Osteoblast (primary cell): ENCODE measurements at places on chromosomes 5 and 9. TPM values are rescaled to one million over a fixed set of nuclear protein-coding genes. Genes with fewer than 3 reads are reported as not detected.
A peak's percentile ranks its signal among the peaks of the same experiment; 100 is the strongest.

RFESD gene
- total RNA-seq, result 2.7 and 4.3 TPM in 2 replicates

TMOD1 gene
- total RNA-seq, result not detected in 2 replicates

ARID3C gene
- under 0.01 TPM in 1 of 2 replicates, not detected in the other for total RNA-seq

- H3K36me3 ChIP-seq, result no peaks in the 10 kb centered on the region
- DNase-seq, result no peak
- no peak overlapping the region for H3K4me3 ChIP-seq
Measured at GRCh38 chr9:4465910-4466309, 24.4 kb upstream of the SLC1A1 start.

- H3K27me3 ChIP-seq, result no peaks in the 10 kb centered on the region
- no peaks in the 10 kb centered on the region for H3K36me3 ChIP-seq
- peaks cover 24% of the 10 kb centered on the region for H3K4me1 ChIP-seq
- peak overlapping the region; percentile 98 for H3K4me3 ChIP-seq
- peak overlapping the region; percentile 99 for H3K27ac ChIP-seq
Measured at GRCh38 chr9:132671620-132672412, 1.6 kb downstream of the GTF3C4 start.

DNA sequence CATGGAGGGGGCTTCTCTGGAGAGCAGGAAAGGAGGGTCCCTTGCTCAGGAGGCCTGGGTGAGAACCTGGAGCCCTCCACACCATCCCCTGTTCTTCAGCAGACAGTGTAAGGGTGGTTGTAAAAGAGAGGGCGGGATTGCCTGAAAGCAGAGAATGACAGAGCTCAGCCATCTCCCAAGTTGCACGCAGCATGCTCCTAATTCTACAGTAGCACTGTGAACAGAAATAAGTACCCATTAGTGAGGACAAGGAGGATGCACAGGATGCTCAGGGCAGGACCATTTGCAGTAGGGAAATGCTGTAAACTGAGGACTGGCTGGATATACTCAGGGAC is 8.4 kb downstream of the CCDC69 start:
- no peak overlapping the region for H3K27ac ChIP-seq
- DNase-seq, result peak; percentile 9
- no peak overlapping the region for H3K4me3 ChIP-seq
- no peaks in the 10 kb centered on the region for H3K36me3 ChIP-seq
- no peaks in the 10 kb centered on the region for H3K27me3 ChIP-seq
- peaks cover 4% of the 10 kb centered on the region for H3K4me1 ChIP-seq

DNA sequence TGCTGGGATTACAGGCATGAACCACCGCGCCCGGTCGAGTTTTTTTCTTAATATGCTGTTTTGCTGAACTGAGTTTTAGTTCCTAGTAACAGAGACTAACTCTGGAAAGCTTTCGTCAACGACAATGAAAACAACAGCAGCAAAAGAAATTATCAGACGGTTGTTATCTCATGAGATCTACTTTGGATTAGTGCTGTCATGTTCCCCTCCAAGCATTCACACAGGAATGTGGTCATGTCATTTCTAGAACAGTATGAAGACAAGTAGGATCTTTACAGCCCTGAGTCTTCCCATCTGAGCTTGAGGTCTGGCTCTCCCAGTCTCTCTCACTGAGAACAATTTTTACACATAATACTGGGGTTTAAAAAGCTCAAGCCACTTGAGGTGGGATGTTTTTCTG is 4.0 kb upstream of the ANKRD33B start:
- peak; percentile 41 for DNase-seq
- H3K27ac ChIP-seq, result no peak overlapping the region
- H3K36me3 ChIP-seq, result no peaks in the 10 kb centered on the region
- H3K4me3 ChIP-seq, result no peak overlapping the region
